ENCODE measurements at places on chromosomes 6 and 20. TPM values are rescaled to one million over a fixed set of nuclear protein-coding genes. Genes with fewer than 3 reads are reported as not detected.

Gene HS3ST5
- total RNA-seq: not detected

Gene CAGE1
- total RNA-seq: under 0.01 TPM

Gene C6orf58
- total RNA-seq: not detected

Gene STMND1
- total RNA-seq: not detected

Gene PRL
- total RNA-seq: not detected

Gene ADGRF1
- not detected for total RNA-seq

Gene STX11
- not detected for total RNA-seq

Gene BTNL2
- not detected for total RNA-seq

Gene KCNQ5
- total RNA-seq: 0.34 TPM

Gene CLVS2
- total RNA-seq: under 0.01 TPM

Gene TTK
- 0.34 TPM for total RNA-seq

Gene LY86
- total RNA-seq: not detected

Gene MYLK2
- under 0.01 TPM for total RNA-seq

Gene EYS
- not detected for total RNA-seq

Gene BMP2
- 2.2 TPM for total RNA-seq

Gene PPIL1
- total RNA-seq: 9.5 TPM

Gene SRMS
- total RNA-seq: not detected

Gene LPA
- not detected for total RNA-seq

Gene PLN
- total RNA-seq: under 0.01 TPM

Gene EDEM2
- 79.8 TPM for total RNA-seq

Gene SLC17A3
- not detected for total RNA-seq

Gene PSORS1C2
- not detected for total RNA-seq

Gene TNFRSF6B
- total RNA-seq: 0.52 TPM

Gene HLA-DOB
- total RNA-seq: 0.32 TPM

Gene BICRAL
- 3.3 TPM for total RNA-seq

Gene PGC
- not detected for total RNA-seq

Gene NR2E1
- not detected for total RNA-seq

Gene VSX1
- not detected for total RNA-seq

Gene FABP7
- total RNA-seq: not detected

Gene SYNJ2
- 27.1 TPM for total RNA-seq

Gene GABRR1
- not detected for total RNA-seq

Gene ESR1
- total RNA-seq: 0.77 TPM

Gene TP53TG5
- total RNA-seq: not detected

Gene MAS1
- not detected for total RNA-seq

Gene RPS6KA2
- total RNA-seq: 38.1 TPM

Gene SUMO4
- total RNA-seq: 1.6 TPM

Gene PPP2R5D
- total RNA-seq: 38.2 TPM

Gene NOL4L
- 4.1 TPM for total RNA-seq

Gene CLPSL2
- not detected for total RNA-seq

Gene PHACTR1
- 0.34 TPM for total RNA-seq

Gene TMEM217
- 2.0 TPM for total RNA-seq

Gene HLA-DRB5
- total RNA-seq: not detected

Gene MCHR2
- total RNA-seq: not detected

Gene B3GAT2
- total RNA-seq: under 0.01 TPM

Gene TXNDC5
- 439 TPM for total RNA-seq

Gene KCNK5
- not detected for total RNA-seq

Gene CDSN
- total RNA-seq: not detected

Gene ADAM33
- 68.8 TPM for total RNA-seq
